Adipocyte (in vitro differentiated cells): ENCODE measurements at places on chromosomes 5 and 9.

- DNase-seq, result peak; percentile 62
Measured at GRCh38 chr5:111043712-111044506, 27.6 kb upstream of the TSLP start.

- peak; percentile 73 for DNase-seq
Measured at GRCh38 chr9:107612136-107612535, 122.6 kb upstream of the KLF4 start.

- no peak for DNase-seq
Measured at GRCh38 chr5:100584069-100584468, 48.9 kb downstream of the FAM174A start.

- DNase-seq, result no peak
Measured at GRCh38 chr9:29514336-29514735, 1941.1 kb upstream of the C9orf72 start.

GRCh38 chr9:134028575-134029247 lies 3.4 kb downstream of the BRD3OS start:
- DNase-seq, result no peak

- peak; percentile 100 for DNase-seq
Measured at GRCh38 chr9:122904823-122905710, at the start of gene RC3H2. Gene RC3H2 (minus strand): TSS chr9:122905359. CDS start chr9:122897509, 7,850 bp downstream.

DNA sequence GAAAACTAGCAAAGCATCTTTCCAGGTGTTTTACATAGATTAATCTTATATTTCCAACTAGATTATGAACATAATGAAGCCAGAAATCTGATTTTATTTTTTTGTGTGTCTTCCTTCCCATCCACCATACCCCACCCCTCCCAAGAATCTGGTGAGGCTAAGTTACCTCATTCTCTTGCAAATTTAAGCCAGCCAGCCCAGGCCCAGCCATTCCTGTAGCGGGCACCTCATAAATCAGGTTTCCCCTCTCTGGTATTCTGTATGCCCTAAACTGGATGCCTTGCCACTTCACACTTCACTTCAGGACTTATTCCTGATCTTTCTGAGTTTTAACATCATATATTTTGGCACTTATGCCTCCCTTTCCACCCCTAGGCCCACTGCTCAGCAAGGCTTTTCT lies 21.8 kb downstream of the C9 start:
- no peak for DNase-seq

DNA sequence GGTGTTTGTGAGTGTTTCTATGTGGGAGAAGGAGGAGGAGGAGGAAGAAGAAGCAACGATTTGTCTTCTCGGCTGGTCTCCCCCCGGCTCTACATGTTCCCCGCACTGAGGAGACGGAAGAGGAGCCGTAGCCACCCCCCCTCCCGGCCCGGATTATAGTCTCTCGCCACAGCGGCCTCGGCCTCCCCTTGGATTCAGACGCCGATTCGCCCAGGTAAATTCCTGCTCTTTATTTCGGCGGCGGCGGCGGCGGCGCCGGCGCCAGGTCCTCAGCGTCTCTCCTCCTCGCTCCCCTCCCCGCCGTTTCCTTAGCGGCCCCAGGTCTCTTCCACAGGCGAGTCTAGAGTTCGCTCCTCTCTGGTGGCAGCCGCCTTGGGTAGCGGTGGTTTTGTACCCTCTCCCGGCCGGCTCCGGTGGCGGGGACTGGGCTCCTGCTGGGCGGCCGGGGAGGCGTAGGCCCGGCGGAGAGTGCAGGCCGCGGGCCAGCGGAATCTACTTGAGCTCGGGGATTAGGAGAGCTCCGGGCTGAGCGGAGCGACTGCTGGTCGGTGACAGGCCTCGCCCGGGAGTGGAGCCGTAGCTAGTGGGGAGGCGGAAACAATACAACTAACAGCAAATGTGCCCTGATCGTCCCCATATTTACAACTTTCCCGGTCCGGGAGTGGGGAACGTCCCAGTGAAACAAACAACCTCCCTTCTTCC lies 547 bp downstream of the NIPBL start:
- DNase-seq, result peak; percentile 81

- DNase-seq, result peak; percentile 7
Measured at GRCh38 chr5:110088676-110089436, 399.1 kb downstream of the MAN2A1 start.

DNA sequence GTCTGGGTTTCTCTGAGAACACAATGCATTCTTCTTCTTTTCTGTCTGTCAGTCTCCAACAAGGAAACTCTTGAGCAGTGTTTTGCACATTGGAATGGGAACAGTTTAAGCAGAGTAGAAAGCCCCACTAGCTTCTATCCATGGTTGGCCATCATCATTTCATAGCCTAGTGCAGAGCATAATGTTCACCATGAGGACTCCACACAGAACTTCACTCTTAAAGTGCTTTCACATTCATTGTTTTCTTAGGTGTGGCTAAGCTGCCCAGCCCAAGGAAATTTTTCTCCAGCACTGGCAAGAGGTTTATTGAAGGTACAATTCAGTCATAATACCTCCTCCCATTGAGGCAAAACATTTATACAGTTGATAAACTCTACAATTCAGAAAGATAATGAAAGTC lies 503.0 kb upstream of the CD180 start:
- no peak for DNase-seq

- DNase-seq, result peak; percentile 97
Measured at GRCh38 chr5:143921525-143922311, 109.8 kb downstream of the HMHB1 start.

GRCh38 chr9:37028420-37029031 lies 5.5 kb downstream of the PAX5 start:
- DNase-seq, result no peak

- DNase-seq, result no peak
Measured at GRCh38 chr5:167248257-167248656, 1043.2 kb upstream of the WWC1 start.

DNA sequence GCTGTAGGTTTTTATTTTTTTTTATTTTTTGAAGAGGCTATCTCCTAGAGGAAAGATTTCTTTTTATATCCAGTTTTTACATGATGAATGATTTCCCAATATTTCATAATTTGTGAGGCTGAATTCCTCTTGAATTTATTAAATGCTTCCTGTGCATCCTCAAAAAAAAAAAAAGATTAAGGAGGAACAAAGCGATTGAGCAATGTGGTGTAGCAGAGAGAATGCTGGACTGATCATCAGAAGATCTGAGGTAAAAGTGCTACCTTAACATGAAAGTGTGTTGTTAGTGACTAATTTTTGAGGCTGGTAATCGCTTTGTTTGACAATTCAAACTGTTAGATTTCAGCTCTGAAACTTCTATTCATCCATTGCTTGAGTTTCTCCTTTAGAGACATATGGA lies 125.1 kb downstream of the ESM1 start:
- no peak for DNase-seq

DNA sequence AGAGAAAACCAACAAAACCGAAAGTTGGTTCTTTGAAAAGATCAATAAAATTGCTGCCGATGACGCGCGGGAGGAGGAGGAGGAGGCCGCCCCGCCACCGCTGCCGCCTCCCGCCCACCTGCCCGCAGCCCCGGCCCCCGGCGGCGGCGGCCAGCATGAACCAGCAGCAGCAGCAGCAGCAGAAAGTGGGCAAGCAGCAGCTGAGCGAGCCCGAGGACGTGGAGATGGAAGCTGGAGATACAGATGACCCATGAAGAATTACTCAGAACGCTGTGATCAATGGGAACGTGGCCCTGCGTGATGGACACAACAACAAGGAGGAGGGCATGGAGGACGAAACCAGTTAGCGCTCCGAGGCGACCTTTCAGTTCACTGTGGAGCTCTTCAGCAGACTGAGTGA lies 53.9 kb upstream of the EFNA5 start:
- no peak for DNase-seq

DNA sequence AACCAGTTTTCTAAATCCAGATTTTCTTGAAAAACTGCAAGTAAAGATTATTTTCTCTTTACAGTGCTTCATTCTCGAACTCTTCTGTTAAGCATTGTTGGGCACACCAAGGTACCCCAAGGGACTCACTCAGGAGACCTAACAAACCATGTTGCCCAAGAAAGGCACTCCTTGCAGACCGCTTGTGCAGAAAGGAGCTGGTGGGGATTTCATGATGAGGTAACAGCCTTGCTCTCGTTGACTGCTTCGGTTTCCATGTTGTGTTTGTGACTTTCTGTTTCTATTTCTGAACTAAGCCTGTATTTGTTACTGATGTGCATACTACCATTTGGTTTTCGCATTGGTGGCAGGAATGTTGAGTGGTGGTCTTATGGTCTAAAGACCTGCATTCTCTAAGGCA lies 266.6 kb upstream of the DAP start:
- DNase-seq, result no peak

- no peak for DNase-seq
Measured at GRCh38 chr5:36561601-36562000, 44.8 kb upstream of the SLC1A3 start.

DNA sequence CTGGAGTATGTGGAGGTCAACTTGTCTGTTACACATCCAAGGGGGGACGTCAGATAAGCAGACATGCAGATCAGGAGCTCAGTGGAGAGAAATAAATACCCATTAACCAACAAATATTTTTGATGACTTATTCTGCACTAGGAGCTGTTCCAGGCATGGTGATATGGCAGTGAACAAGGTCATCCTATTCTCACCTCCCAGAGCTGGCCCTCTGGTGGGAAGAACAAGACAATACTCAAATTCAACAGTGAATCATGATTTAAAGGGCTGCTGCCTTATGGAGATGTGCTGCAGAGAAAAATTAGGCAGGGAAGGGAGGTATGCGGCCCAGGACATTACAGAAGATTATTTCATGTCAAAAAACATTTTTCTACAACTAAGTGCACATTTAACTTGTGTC lies 36.5 kb downstream of the SYK start:
- no peak for DNase-seq
